HFF-Myc (cell line): ENCODE measurements at places on chromosomes 12 and 14.

- DNase-seq = no peak
Observed at GRCh38 chr12:94379479-94380113, 80.1 kb downstream of the CEP83 start.

- no peak for DNase-seq
Observed at GRCh38 chr14:67645414-67645813, 25.7 kb downstream of the ARG2 start.

GRCh38 chr14:64644629-64645028 lies 59.6 kb upstream of the PLEKHG3 start:
- no peak for DNase-seq

GRCh38 chr14:69715725-69716477 lies 51.0 kb upstream of the SRSF5 start:
- DNase-seq = no peak

DNA sequence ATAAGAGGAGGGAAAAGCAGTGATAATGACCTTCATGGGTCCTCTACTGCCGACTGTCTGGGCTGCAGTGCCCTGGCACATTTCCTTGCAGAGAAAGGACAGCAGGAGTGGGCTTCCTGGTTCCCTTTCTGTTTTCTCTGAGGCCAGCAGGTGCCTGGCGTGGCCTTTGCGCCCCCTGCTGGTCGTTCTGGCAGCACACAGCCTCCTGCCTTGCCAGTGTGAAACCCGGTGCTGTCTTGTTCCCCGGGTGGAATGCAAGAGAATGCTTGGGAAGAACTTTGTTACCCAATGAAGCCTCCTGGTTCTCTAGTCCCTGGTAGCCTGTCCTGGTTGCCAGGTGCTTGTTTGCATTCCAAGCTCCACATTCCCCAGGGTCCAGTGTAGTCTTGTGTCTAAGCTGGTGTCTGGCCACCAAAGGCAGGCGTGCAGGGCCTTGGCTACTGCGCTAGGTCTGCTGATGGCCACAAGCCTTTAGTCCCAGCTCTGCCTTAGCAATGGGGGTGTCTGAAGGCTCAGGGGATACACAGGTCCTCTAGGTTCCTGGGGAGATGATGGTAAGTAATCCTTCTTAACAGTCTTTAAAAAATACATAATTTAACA lies 1392.4 kb upstream of the TMEM132C start:
- DNase-seq = no peak

DNA sequence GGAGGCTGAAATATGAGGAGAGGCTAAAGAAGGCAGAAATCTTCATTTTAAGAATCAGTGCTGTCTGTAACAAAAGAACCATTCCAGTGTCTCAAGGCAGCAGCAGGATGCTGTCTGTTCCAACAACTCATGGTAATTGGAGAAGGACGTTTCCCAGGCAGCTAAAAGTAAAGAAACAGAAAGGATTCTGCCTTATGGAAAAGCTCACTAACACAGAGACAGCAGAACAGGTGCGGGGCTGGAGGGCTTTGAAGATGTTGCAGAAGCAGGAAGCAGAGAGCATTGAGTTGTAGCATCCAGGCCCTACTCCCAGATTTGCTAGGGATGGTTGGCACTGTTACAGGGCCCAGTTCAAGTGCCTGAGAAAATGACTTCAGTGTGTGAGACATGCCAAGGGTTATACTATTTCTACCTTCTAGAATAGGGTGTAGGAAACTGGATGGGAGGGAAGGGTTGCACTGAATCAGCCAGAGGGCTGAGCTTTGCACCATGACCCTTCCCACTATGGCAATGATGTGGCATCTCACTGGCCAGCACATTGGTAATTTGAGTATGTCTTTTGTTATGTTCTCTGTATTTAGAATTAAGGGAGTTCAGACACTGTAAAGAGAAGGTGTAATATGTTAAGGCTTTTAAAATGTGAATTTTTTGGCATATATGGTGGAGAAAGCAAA lies 160.0 kb upstream of the FBXO33 start:
- no peak for DNase-seq

- no peak for DNase-seq
Observed at GRCh38 chr12:25755971-25756260, 202.6 kb upstream of the RASSF8 start.

DNA sequence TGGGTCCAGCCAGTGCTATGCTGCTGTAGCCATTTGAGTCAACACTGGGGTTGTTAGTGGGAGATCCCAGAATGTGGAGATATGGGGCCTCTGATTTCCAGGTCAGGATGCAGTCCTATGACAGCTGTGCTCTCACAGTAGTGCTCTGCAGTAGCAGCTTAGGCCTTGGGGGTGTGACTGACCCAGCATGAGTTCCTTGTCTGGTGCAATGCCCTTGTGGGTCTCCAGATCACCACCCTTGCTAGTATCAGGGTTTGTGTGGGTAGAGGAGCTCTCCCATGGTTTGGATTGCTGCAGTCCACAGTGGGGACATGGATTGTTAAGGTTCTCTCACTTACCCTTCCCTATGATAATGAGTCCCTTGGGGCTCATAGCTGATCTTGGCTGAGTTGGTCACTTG lies 113.7 kb downstream of the RAD51B start:
- DNase-seq = no peak

DNA sequence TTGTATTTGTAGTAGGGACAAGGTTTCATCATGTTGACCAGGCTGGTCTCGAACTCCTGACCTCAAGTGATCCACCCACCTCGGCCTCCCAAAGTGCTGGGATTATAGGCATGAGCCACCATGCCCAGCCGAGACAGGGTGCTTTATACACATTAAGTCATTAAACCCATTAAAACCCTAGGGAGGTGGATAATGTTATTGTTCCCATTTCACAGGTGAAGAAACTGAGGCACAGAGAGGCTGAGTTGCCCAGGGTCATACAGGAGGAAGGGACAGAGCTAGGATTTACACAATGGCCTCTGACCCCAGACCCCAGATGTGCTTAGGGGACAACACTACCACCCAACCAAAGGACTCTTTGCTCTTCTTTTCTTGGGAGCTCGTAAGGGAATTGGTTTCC lies 51.0 kb upstream of the RIN3 start:
- no peak for DNase-seq

GRCh38 chr14:59215757-59216156 lies 27.3 kb downstream of the DAAM1 start:
- DNase-seq = no peak

- no peak for DNase-seq
Observed at GRCh38 chr12:130768120-130768519, 52.0 kb upstream of the RIMBP2 start.

- DNase-seq = no peak
Observed at GRCh38 chr14:89186856-89187376, 230.1 kb downstream of the FOXN3 start.

DNA sequence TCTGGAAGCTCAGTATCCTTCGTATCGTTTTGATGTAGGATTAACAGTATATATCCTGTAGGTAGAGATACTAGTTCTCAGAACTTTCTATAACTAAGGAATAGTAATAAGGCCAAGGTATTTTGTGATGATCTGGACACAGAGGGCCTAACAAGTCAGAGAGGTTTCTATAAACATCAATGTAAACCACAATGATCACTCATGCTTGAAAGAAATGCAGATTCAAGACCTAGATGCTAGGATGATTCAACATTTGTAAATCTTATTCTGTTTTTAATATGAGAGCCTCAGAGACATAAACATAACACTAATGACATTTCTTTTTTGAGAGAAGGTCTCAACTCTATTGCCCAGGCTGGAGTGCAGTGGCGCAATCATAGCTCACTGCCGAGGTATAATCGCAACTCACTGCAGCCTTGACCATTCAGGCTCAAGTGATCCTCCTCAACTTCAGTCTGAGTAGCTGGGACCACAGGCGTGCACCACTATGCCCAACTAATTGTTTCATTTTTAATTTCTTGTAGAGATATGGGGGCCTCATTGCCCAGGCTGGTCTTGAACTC lies 16.2 kb downstream of the SUPT16H start:
- DNase-seq = no peak

DNA sequence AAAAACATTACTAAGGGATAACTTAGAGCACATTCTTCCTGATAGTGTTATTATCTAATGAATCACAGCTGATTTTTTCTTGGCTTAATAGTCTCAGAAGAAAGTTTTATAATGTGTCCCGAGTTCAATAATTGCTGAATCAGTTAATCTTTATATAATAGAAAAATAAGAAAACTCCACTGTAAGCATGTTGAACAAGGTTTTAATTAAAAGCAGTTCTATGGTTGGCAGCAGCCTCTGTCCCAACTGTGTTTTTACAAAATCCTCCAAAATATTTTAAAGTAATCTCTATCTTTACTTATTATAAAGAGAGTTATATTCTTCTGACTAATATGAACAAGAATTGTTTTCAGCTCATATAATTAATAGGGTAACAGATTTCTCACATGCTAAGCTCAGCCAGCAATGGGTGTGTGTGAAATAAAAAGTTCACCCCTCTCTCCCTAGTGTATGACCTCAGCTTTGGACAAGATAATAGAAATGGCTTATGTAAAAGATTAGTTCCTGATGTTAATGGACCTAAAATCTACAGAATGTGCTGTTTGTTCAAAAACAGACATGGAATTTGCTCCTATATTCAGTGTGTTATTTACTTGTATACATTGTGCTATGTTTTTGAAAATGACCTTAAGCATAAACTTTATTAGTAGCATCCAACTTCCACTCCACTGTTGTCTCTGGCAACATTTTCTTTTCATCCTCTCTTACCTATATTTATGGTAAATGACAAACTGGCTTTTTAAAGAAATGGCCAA lies 67.1 kb upstream of the DCN start:
- no peak for DNase-seq

DNA sequence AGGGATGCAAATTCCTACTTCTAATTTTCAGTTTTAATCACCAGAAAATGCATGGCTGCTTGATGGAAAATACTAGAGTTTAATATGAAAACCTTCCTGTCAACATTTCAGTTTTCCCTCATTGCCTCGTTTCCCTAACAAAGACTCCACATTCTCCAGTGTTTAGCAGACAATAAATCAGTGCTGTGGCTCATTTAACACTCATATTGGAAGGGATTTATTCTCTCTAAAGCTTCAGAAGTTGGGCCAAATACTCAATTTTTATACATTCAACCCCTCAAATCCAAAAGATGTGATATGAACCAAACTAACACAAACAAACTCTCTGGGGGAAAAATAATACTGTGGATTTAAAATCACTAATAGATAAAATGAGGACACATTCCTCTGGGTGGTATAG lies 482.5 kb downstream of the FLRT2 start:
- no peak for DNase-seq

- no peak for DNase-seq
Observed at GRCh38 chr12:70002097-70002911, 177.3 kb downstream of the MYRFL start.

DNA sequence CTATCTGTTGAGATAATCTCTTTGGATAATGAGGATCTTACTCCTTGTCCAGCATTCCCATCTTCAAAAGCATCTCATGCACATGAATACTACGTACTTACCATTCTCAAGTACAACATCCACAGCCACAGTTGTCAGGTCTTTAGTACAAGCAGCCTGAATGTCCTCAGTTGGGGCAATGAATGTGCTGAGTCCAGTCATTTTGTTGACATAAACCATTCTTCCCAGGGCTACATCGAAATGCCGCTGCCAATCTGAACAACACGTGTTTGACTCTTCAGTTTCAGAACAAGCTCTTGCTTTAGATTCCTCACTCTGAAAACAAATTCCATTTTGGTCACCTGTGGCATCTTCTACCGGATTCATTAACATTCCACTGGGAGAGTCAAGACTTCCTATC lies 5.0 kb downstream of the MLH3 start:
- no peak for DNase-seq

DNA sequence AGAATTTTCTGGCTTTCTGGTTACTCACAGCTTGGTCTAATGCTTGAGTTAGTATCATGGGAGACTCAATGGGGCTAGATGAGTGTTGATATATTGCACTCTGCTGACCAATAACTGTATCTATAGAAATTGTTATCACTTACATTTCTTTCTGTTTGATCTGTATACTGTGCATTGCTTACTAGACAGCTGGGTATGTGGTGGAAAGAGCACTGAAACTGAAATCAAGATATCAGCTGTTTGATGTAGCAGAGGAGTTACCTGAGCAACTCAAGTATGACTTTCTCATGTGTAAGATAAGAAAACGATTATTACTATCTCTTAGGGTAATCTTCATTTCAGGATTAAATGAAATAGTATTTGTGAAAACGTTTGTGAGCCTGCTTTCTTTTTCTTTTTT lies 183.0 kb downstream of the SLC15A5 start:
- DNase-seq = no peak

DNA sequence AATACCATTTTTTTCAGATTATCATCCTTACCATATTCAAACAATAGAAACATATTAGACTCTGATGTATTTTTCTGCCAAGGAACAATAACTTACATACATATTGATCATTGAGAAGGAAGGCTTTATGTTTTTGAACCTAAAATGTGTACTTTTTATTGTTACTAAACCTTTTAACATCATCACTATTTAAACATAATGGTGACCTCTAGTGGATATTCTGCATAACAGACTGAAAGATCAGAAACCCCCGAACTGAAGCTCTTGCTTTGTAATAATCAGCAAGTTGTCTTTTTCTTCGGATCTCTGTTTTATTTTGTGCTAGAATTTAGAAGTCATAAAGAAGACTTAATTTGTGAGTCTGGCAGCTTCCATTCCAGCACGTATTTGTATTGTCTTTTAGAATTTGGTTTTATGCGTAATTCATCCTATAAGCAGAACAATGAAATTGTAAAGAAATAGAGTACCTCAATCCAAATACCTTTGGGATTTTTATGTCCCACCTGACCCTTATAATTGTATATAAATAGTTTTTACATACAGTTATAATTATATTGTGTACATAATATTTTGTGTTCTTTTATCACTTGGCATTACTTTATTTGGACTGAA lies 125.9 kb upstream of the ATF1 start:
- no peak for DNase-seq

- DNase-seq = no peak
Observed at GRCh38 chr14:60097974-60098373, 6.3 kb downstream of the PCNX4 start.

- DNase-seq = no peak
Observed at GRCh38 chr14:100826391-100827100, 628 bp downstream of the MEG3 start.

- DNase-seq = no peak
Observed at GRCh38 chr14:90583916-90584605, 187.2 kb downstream of the CALM1 start.

DNA sequence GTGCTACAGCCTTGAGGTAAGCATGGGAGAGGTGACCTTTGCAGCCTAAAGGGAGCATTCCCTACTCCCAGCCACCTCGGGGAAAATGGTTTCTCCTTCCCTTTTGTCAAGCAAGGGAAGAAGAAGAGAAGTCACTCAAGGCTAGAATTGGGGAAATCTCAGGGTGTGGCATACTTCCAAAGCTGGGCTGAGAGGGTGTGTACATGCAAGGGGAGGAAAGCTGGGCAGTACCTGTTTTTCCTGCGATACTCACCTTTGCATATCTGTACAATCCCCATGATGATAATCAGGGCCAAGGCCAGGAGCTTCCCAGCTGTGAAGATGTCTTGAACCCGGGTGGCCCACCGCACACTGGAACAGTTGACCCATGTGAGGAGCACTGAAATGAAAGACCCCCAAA lies 23.8 kb upstream of the CEBPE start:
- DNase-seq = no peak
